ENCODE measurements at places on chromosomes 16 and 17. TPM values are rescaled to one million over a fixed set of nuclear protein-coding genes. Genes with fewer than 3 reads are reported as not detected.

DNA sequence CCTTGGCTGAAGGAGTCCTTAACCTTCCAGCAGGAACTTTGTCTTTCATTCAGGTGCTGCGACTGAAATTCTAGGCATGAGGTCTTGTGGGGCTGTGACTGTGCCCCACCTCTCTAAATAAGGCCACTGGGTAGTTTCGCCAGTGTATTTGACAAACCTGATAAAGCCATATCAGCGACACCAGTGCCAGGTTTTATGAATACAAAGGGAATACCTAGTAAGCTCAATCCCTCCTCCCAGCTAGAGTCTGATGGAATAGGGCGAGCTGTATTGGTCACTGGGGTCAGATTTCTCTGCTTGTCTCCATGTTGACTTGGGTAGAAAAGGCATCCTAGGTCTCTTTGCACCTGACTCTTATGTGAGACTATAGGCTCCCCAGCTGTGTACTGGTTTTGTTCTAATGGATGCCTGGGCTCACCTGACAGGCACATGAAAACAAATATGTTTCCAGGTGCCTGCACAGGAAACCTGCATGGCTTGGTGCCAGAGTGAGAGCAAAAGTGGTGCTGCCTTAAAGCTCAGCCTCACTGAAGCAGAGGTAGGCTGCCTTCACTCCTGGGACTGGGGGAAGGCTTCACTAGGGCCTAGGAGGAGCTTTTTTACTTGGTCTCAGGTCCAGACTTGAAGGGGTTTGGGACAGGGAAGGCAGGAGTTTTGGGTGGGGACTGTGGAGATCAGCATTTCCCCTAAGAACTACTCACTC, 8.3 kb downstream of the SLC7A6 start:
- DNase-seq = no peak

DNA sequence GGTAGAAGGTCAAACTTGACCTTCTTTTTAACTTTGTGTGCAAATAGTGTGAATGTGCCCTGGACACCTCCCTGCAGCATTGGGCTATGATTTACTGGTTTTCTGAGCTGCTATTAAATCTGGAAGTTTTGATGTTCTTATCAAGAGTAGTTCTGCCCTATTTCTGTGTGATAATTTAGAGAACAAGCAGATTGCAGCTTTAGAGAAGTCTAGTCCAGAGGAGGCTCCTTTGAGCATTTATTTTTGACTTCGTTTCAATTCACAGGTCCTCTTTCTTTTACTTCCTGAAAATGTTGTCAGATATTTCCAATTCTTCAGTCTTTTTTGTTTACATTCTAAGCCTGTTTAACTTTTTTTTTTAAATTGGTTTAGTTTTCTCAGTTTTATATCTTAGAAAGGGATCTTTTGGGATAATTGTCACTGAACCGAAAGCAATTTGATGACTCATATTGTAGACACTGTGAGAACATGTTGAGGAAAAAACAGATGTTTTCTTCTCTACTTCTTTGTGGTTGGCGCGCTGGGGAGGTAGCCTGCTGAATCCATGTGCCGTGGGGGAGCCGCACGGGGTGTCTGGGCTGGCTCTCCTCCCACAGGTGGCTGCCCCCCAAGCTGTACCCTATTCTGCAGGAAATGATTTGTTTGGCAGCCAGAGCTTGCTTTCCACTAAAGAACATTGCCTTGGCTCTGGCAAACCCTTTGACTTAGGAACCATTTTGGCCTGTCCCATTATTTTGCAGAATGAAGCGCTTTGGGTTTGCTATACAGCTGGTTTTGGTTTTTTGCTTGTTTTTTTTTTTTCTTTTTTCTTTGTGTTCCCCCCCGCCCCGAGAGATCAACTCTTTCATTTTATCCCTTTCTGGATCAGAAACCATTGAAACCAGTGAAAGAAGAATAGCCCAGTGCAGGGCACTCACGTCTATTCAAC, 53.4 kb downstream of the MFSD11 start:
- no peak for DNase-seq

DNA sequence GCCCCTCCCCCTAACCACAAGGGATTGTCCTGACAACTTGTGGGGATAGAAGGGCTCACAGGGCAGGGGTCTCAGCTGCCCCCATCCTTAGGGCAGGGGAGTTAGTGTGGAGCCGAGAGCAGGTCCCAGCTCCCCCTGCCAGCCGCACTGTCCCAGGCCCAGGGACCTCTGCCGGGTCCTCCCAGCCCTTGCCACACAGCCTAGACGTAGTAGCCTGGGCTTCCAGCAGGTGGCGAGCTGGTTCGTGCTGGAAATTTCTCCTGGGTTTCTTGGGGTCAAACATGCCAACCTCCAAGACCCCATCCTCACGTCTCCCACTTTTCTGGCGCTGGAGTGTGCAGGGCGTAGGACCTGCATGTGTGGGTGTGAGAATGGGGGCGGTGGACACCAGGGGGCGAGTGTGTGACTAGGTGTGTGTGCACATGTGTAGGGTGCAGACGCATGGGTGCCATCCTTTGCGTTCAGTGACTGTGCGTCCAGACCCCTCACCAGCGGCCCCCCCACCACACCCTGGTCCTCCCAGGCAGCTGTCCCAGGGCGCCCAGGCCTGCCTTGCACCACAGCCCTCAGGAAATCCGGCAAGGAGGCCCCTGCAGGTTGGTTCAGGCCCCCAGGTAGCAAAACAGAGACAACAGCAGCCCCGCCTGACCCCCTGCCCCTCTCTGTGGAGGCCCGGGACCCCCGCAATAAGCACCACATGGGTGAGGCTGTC, 29.5 kb downstream of the SBK1 start:
- DNase-seq = peak; percentile 84

- no peak for DNase-seq
Observed at GRCh38 chr16:12406158-12406557, 397.5 kb downstream of the CPPED1 start.

DNA sequence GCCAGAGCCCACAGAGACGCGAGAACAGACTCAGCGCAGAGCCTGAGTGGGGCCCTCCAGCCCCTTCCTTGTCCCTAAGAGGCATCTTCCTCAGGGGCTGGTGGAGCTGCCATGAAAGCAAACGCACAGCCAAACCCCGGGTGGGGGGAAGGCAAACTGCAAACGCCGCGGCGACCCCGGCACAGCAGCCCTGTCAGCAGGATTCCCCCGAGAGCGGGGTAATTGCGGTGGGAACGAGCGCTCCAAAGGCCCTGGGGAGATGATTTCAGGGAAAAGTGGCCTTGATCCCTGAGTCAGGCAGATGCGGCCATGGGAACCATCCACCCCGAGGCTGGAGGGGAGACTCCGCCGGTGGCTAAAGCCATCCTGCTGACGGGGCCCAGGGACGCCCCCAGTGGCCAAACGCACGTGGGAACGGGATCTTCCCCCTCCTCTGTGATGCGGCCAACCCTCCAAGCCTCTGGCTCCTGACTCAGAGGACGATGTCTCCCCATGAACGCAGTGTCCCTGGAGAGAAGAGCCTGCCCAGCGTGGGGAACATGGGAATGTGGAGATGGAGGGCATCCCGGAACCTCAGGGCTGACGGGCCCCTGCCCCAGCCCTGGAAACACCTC, 25.1 kb downstream of the SLC7A5 start:
- DNase-seq = peak; percentile 76

- peak; percentile 56 for DNase-seq
Observed at GRCh38 chr16:50371936-50372595, 3.3 kb upstream of the BRD7 start.

Gene SLC5A10
- not detected for polyA plus RNA-seq
